ENCODE measurements at places on chromosomes 1 and 21. TPM values are rescaled to one million over a fixed set of nuclear protein-coding genes. Genes with fewer than 3 reads are reported as not detected.
A peak's percentile ranks its signal among the peaks of the same experiment; 100 is the strongest.

DNA sequence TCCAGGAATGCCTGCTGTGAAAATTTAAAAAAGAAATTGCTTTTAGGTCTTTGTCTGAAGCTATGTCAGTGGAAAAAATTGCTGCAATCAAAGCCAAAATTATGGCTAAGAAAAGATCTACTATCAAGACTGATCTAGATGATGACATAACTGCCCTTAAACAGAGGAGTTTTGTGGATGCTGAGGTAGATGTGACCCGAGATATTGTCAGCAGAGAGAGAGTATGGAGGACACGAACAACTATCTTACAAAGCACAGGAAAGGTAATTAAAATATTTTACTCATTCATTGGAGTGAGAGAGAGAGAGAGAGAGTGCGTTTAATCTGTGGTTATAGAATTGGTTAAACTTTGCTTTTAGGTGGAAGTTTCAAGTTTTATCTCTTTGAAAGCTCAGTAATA, 20.0 kb downstream of the CDC73 start:
- no peak for DNase-seq

DNA sequence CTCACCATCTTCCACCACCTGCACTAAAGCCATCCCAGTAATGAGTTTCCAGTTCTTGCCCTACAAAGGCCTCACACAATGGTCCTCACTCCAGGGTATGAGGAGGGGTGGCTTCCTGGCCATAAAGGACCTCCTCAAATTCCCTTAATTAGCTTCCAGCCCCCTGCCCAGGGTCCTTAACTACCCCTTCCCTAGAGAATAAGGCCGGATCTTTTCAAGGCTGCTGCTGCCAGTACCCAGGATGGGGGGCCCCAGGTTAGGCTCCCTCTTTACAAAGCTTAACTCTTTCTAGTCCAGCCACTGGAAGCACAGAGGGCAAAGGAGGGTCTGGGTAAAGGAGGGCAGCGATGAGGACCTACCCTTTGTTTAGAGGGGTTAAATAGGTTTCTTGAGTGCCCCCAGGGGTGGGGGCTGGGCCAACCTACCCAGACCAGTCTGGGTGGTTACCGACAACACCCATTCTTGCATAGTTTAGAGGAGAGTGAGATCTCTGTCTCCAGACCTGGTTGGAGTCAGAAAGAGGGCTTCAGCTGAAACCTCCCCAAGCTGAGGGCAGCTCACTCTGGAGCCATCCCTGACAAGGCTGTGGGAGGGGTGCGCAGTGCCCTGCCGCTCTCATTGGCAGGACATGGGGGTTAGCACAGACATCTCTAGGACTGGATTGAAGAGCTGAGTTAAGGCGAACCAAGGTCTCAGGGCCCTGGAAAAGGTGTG, 7.1 kb downstream of the BLACAT1 start:
- no peak for DNase-seq

DNA sequence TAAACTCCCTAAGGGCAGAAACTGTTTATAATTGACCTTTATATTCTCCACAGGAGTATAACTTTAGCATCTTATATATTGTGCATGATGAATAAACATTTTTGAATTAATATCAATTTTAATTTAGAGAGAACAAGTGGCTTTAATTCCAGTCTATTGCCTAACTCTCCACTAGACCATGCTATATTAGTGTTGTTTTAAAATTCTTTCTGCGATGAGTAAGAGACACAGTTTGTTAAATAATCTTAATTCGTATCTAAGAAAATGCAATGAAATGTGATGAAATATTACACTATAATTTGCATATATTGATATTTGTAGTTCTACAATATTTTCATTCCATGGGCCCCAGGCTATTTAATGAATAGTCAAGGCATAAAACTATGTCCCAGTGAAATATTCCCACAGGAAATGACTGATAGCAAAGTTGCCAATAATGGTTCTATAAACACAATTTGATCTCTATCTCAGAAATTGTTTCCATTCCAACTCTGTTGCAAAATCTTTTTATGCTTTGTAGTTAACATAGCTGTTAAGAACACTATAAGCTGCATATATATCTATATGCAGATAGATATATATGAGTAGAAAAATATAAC, 2.9 kb upstream of the SYDE2 start:
- no peak for DNase-seq

DNA sequence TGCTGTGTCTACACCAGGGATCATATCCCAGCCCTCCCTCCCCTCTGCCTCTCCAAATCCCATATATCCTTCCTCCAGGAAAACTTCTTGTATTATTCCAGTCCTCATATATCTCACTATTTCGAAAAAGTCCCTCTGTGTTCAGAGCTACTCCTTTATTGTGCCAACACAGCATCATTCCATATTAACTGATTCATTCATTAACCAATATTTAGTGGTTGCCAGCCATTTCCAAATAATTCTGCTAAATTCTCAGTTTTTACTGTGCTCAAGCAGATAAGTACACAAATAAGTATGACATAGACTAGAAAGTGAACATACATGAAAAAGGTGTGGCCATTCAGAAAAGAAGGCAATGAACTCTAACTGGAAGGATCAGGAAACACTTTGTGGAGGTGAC, 241.6 kb upstream of the DUSP10 start:
- DNase-seq: no peak

DNA sequence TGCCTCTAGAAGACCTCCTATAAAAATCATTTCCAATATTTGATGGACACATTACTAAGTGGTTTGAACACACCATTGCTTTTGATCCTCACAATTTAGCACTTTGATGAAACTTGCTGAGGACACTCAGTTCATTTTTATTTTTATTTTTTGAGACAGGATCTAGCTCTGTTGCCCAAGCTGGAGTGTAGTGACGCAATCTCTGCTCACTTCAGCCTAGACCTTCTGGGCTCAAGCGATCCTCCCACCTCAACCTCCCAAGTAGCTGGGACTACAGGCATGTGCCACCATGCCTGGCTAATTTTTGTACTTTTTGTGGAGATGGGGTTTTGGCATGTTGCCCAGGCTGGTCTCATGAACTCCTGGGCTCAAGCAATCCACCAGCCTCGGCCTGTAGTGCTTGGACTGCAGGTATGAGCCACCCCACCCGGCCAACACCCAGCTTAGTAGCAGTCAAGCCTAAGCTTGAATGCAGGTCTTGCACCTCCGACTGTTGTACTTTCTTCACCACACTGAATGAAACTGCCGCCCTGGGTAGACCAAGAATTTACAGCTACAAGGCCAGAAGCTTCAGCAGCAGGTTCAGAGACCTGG, 24.8 kb upstream of the ATP2B4 start:
- DNase-seq: no peak

DNA sequence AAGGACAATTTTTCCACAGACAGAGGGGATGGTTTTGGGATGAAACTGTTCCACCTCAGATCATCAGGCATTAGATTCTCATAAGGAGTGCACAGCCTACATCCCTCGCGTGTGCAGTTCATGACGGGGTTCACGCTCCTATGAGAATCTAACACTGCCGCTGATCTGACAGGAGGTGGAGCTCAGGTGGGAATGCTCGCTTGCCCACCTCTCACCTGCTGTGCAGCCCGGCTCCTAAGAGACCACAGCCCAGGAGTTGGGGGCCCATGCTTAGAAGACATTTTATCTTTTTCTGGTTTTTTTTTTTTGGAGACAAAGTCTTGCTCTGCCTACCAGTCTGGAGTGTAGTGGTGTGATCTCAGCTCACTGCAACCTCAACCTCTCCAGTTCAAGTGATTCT, 16.0 kb downstream of the GNB1 start:
- no peak for DNase-seq

DNA sequence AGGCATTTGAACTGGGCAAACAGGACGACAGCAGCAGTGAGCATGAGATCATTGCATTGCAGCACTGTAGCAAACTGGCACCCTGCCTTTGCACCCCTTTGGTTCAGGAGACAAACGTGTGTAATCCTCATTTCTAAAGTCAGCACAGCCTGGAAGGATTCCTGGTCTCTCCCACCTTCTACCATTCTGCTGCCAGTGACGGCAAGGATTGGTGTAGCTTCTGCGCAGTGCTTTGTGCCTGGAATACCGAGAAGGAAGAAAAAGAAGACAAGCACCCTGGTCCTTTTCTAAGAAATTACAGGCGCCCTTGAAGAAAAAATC, 805.3 kb downstream of the USP25 start:
- peak; percentile 43 for DNase-seq

DNA sequence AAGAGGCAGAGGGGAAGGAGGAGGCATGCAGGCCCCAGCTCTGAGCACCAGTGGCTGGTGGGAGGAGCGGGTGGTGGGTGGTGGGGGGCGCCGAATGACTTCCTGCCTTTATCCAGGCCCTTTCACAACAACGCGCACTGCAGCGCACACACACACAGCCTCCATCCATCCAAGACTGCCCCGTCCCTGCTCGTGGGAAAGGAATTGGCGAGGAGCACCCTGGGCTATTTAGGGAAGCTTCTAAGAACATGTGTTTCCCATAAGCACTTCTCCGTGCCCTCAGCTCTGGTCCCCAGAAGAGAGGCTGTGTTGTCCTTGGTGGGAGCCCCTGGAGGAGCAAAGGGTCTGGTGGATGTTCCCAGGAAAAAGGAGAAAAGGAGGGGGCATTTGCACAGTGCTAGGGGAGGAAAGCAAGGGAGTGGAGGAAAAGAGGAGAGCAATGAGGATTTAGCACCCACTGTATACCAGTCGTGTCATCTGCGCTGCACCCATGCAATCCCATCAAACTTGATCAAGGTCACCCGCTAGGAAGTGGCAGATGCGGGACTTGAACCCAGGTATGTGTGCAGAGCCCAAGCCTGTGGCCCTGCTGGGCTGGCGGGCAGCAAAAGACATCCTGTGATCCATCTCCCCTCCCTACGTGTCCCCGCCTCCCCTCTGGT, 28.1 kb downstream of the EPHA2 start:
- no peak for DNase-seq

- no peak for DNase-seq
These were observed 11.6 kb upstream of the SIPA1L2 start for GRCh38 chr1:232641507-232641906.

GRCh38 chr1:179598631-179599030, 7.0 kb downstream of the TDRD5 start:
- DNase-seq: no peak

- peak; percentile 9 for DNase-seq
These were observed 273.3 kb downstream of the DUSP10 start for GRCh38 chr1:221468546-221468945.

GRCh38 chr1:78831731-78832360, 174.7 kb downstream of the ADGRL4 start:
- DNase-seq: peak; percentile 19

GRCh38 chr1:217188280-217189237, 442.3 kb downstream of the GPATCH2 start:
- DNase-seq: no peak

GRCh38 chr1:157403608-157404007, 148.7 kb downstream of the FCRL5 start:
- DNase-seq: no peak

DNA sequence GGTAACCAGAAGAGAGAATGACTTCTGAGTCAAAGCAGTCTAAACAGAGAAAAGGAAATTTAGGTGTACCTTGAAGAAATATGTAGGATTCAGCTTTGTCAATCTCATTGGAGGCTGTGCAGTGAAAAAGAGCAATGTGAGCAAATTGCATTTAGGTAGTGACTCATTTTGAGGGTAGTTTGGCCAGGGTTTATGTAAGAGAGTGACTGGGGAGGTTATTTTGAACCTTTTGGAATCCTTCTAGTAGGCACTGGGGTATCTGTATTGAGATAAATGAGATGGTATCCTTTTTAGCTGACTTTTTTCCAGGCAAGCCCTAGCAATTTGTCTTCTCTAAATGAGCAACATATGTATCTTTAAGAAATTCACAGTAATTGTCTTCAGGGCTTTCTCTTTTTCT, 95.9 kb downstream of the DISP1 start:
- DNase-seq: no peak

GRCh38 chr21:30953605-30954004, 72.2 kb upstream of the KRTAP11-1 start:
- DNase-seq: peak; percentile 29

- DNase-seq: no peak
These were observed 8.7 kb upstream of the CADM3 start for GRCh38 chr1:159162516-159163265.

DNA sequence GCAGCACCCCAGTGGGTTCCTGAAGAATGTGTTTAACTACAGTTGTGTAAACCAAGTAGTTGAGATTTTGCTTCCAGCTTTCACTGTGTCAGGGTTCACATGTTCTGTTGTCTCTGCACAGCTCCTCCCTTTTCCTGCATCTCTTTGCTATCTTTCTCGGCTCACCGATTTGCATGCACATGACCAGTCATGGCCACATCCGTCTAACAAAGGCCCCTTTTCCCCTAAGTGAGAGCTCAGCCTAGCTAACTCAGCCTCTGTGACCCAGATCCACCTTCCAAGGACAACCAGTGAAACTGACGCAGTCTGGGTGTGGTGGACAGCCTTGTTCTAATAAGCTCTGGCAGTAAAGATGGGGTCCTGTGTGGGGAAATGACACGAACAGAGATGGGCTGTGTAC, 101.1 kb downstream of the ZP4 start:
- DNase-seq: no peak

Gene RUNX3
- 1.9 TPM for total RNA-seq

Gene HSF2BP
- 0.89 TPM for total RNA-seq

Gene IL20
- total RNA-seq: 0.59 TPM

Gene FH
- total RNA-seq: 50.9 TPM

Gene CYP4Z1
- total RNA-seq: 0.39 TPM

Gene SPATA46
- total RNA-seq: not detected

Gene ZMYM4
- total RNA-seq: 39.7 TPM

Gene LRRC38
- total RNA-seq: 1.4 TPM
